ENCODE measurements at places on chromosomes 12 and 14.

DNA sequence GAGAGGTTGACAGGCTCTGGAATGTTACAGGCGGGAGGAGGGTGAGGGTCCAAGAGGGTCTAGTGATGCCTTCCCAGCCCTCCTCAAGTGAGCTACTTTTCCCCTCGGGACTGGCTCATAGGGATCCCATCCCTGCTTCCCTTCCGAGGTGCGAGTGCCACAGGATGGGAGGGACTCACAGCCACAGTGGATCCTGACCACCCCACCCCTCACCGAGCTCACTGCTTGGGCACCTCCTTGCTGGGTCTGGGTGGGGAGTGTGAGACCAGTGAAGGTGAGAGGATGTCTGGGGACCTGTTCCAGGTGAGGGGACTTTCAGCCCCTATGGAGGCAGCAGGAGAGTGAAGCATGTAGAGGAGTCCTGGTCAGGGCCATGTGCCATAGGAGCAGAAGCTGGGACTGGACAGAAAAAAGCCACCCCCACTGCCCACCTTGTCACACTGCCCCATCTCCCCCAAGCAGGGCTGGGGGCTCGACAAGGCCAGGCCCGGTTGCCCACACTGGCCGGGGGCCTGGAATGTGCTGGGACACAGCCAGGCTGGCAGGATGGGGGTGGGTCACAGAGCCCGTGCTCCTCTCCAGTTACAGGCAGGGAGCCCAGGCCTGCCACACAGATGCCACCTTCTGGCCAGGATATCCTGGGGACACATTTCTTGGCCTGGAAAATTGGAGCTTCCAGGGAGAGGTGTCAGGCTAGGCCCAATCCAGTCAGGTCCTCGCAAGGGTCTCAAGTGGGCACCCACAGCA lies 1.7 kb upstream of the TNS2 start:
- no peak for DNase-seq

GRCh38 chr12:27453421-27453820 lies 6.9 kb downstream of the SMCO2 start:
- DNase-seq, result no peak

DNA sequence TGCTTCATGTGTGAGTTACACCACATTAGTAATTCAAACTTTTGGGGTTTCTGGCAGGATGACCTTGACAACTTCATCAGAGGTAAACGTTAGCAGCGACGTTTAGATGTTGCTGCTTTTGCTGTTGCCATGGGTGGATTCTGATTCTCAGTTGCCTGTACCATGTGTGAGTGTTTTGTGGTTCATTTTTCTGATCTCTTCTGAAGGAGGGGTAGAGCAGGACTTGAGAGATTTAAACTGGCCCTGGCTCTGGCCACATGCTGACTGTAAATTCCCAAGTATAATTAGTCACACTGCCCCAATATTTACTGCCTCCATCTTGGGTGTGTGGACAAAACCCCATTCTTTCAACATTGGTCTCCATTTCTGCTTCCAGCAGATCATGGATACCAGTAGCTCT lies 110.4 kb downstream of the ETV6 start:
- no peak for DNase-seq

DNA sequence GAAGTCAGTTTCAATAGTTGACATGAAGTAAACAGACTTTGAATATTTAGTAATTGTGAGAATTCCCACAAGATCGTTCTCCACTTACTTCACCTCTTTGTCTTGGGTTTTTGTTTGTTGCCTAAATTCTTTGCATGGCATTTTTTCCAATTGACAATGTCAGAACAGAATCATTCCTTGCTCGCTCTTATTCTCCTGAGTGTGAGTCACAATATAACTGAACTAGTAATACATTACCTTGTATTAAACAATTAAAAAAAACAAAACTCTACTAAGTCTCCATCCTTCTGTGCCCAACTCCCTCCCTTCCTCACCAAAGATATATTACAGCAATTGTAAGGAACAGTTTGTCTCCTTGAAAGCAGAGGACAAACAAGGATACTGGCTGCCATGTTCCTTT lies 638.8 kb upstream of the NOVA1 start:
- no peak for DNase-seq

GRCh38 chr12:2283916-2284315 lies 231.1 kb downstream of the CACNA1C start:
- DNase-seq, result no peak

DNA sequence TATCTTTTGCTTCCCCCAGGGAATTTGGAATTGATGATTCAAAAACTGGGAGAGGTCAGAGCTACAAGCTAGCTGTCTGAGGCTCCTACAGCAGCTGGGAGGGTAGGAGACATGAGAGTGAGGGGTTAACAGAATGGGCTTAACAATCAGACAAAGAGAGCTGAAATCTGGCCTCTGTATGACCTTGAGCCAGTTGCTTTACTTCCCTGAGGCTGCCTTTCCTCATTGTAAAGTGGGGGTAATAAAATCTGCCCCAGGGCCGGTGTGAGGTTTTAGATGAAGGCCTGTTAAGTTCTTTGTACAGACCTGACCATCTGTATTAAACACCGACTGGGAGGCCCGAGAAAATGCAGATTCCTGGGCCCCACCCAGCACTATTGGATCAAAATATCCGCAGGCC lies 164.3 kb upstream of the NOS1 start:
- DNase-seq, result no peak

GRCh38 chr12:2332947-2333346 lies 280.2 kb downstream of the CACNA1C start:
- DNase-seq, result no peak

- DNase-seq, result no peak
Measured at GRCh38 chr14:77335576-77335975, 14.7 kb downstream of the GSTZ1 start.

DNA sequence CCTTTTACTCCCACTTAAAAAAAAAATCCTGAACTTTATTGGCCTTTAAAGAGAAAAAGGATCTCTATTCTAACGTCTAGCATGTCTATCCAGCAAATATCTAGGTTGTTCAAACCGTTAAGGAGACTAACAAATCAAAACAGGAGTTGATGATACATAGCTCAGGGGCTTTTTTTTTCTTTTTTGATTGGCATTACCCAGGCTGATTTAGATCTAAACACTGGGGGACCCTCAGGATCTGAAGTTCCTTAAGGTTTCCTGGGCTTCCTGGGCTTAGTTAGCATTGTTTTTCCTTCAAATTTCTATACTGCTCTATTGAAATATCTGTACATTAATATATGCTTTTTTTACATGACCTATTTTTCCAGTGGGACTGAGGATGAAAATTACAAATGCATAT lies 42.3 kb downstream of the EFCAB11 start:
- DNase-seq, result no peak

DNA sequence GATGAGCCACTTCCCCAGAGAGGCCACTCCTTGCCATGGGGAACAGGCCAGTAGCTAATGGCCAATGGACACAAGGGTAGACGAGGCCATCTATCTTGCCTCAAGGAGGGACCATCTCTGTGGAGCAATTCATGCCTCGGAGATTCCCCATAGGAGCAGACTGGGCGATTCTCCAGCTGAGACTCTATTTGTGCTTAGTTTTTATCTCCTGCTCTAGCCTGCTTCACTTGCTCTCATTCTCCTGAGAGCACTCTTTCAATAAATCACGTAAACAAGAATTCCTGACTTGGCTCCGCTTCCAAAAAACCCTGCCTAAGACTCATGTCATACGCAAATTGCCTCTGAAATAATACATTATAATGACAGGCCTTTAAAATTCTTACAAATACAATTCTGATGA lies 396.4 kb upstream of the USP15 start:
- no peak for DNase-seq

GRCh38 chr12:52023976-52024688 lies 17.4 kb downstream of the TAMALIN start:
- no peak for DNase-seq

DNA sequence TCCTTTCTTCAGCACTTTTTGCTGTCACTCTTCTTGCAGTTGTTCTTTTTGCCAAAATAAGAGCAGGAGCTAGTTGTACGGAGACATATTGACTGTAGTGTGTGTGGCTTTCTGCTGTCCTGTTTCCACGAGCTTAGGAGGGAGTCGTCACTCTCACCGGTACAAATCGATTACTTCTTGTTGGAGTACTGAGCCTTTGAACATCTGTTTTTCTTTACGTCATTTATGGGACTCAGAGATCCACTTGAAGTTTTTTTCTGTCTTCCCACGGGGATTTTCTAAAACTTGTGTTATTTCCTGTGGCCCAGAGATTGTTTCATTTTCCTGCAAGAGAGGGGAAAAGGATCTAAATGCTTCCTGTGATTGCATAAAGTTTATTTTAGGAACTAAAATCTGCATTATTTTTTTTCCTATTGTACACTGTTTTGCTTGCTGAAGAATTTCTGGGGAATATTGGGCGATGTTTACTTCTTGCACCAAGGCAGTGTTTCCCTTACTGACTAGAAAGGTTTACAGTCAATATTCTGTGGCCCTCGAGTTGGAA lies 199.8 kb upstream of the ARHGAP5 start:
- DNase-seq, result no peak

GRCh38 chr12:113727651-113728061 lies 238.5 kb downstream of the RBM19 start:
- no peak for DNase-seq

- DNase-seq, result no peak
Measured at GRCh38 chr14:81927070-81927469, 393.4 kb upstream of the SEL1L start.

DNA sequence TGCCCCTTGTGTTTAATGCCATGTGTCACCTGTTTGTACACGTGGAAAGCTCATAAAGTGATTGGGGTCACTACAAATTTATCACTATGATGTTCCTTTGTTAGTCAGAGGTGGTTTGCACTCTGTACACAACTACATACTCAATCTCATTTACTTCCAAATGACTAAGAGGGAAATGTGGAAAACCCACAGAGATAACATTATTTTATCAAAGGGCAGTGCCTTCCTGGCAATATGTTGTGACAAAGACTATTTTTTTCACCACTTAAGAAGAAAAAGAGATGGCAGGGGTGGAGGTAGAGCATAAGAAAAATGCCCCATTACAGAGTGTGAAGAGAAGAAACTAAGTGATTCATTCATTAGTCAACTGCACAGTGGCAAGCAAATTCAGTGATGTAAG lies 1064.1 kb upstream of the FLRT2 start:
- DNase-seq, result no peak

DNA sequence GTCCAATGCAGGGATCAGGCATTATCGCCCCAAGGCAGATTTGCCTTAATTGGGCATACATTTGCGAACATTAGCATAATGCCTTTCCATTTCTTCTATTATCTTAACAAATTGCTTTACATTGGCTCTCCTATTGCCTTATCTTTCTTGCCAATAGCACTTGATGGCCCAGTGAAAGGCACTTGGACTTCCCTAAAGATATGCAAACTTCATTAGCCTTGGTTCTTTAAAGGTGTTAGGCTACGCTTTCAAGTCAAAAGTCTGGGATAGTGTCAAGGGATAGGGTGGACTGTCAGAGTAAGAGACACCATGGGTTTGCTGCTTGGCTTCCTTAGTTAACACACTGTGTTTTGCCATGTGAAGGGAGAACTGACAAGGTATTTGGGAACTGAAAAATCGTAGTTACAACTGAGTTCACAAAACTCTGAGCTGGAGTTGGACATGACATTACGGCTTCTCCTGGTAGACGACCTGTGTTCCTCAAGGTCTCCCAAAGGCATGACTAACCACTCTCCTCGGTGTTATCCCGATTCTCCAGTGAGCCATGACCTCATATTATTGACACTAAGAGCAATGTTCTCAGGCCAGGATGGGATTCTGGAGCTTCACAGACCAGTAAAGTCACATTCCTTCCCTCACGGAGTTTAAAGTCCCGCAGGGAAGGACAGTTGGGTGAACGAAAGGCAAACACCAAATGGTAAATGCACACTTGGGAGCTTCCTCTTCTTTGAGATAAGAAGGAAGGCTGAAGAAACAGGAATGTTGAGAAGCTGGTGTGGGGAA lies 65.2 kb downstream of the TBC1D30 start:
- no peak for DNase-seq

DNA sequence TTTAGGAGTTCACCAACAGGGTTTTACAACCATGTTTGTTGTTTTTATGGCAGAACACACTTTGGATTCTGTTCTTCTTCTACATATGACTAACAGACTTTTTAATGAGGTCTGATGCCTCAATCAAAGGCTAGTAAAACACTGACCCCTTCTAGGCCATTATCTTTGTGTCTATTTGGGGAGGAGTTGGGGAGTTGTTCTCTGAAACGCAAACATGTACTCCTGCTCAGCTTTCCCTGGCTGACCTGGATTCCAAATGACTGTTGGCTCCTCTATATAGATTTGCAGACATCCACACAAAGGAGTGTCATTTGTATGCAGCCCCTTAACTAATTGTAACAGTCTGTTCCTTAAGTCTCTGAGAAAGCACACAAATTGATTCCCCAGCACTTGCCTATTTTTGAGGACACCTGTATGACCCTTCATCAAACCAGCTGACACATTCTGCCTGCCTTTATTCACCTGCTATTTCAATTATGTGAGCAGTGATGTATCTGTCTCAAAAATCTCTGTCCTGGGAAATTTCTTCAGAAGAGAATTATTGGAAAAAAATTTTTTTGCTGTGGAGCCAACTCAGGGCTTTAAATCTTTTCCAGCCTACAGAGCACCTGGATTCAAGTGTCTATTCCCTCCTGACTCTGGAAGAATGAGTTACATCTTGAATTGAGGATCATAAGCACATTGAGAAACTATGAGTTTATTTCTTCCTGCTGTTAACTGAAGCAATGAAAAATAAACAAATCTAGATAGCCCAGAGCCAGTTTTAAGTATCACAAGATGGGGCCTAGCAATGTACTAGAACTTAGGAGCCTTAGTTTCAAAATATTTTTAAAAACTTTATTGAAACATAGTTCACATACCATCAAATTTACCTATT lies 417.2 kb downstream of the RAD51B start:
- DNase-seq, result no peak

- DNase-seq, result no peak
Measured at GRCh38 chr14:100100032-100100703, 34.9 kb downstream of the EVL start.

DNA sequence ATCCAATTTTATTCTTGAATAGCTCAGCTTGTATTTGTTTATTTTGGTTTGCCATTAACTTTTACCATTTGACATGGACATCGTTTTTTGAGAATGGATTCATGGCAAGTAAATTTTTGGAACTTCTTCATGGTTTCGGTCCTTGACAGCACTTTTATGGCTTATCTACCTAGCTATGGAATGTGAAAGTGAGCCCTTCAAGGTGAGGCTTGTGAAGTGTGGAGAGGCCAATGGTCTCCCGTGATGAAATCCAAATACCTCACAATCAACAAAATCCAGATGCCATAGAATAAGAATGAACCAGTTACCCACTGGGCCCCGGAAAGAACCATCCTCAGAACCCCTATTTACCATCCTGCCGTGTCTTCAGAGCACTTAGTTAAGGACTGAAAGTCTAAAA lies 978.8 kb downstream of the FSCB start:
- no peak for DNase-seq

Measured in stimulated activated CD8-positive, alpha-beta memory T cell treated with anti-CD3 and anti-CD28 coated beads, Interleukin-4, amount 100 ng/mL, for 4 hours (primary cell).